ENCODE measurements at places on chromosomes 5 and 9.

GRCh38 chr5:150731669-150732242 is 27.1 kb downstream of the DCTN4 start:
- DNase-seq: no peak

- DNase-seq: no peak
These were observed 377.6 kb downstream of the BRINP1 start for GRCh38 chr9:118991366-118992285.

DNA sequence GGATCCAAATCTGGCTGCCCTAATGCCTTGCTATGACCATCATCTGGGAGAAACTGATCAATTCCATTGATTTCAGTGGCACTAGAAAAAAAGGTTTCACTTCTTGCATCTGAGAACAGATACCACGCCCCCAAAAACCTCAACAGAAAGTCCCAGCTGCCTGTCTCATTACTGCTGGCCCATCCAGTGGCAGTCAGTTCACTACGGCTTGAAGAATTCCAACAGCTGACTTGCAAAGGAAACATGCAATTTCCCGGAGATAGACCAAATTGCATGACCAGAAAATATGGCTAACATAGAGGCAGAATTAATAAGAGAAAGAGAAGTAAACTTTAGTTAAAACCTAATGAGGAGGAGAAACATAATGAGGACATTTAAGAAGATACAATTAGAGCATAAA is 48.6 kb downstream of the UGCG start:
- no peak for DNase-seq

GRCh38 chr9:108850293-108850897 is 5.4 kb downstream of the ACTL7B start:
- no peak for DNase-seq

DNA sequence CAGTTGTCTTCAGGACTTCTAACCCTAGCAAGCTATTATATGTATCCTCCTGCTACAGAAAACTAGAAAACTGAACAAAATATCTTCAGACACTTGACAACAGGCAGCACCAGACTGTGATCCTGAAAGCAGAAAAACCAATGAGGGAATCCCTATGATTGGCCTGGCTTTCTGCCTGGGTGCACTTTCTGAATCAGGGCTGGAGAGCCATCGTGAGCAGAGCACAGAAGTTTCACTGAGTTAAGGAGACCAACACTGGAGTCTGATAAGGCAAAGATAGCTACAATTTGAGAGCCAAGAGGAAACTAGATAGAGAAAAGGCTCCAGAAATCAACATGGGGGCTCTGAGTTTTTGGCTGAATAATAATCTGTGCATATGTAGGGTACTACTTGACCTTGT is 106.5 kb downstream of the FANCC start:
- DNase-seq: no peak

DNA sequence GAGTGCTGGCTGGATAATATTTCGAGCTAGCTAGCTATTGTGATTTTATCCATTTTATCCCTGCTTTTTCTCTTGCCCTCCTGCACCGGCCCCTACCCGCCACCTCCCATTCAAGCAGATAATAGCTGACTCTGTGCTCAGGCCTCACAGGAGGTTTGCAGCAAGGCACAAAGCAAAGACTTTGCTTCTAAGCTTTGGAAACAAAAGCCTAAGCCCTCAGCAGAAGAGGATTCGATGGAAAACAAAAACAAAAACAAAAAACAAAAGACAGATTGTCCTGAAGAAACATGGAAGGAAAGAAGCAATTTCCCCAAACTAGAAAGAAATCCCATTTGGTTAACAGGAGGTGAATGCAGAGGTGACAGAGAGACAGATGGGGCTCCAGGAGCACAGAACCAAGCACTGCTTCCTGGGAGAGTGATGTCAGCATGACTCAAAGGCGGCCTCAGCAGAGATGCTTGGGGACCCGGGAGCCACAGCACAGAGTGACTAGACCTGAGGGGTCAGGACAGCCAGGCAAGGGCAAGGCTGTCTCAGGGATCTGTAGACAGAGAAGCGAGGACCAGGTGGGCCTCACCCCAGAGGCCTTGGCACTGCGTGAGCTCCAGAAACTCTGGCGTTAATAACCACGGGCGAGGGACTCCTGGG is 28.4 kb downstream of the MTX3 start:
- no peak for DNase-seq

DNA sequence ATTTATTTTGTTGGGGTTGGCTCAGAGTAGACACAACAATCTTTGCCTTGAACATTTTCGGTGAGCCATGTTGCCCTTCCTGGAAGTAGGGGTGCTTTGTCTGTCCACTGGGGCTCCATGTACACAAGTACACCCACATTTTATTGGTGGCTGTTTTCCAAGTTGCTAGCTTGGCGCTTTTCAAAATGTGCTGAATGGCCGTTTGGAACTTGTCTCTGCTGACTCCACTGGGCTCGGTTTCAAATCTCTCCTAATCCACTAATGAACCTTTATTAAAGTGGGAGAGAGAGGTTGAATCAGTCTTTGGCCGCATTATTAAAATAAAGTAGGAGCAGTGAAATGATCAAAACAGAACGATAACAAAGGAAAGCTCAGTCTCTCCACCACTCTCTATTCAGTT is 64.6 kb upstream of the TAF11L2 start:
- no peak for DNase-seq

DNA sequence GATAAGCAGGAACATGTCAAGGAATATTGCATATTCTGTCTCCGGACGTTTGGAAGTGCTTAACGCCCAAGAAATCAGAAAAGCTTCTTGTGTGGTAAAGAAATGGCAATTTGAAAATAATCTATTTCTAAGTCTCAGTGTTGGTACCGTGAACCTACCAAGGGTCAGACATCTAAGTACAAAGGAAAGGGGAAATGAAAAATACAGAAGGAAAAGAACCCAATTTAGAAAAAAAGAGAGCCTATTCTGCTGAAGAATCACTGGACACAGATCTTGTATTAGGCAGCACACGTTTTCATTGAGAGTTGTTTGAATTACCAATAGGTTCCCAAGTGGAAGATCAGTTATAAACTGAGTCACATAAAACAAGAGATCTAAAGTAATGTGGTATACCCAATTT is 46.9 kb upstream of the CEP78 start:
- DNase-seq: no peak

GRCh38 chr5:77719666-77720363 is 56.3 kb downstream of the TBCA start:
- no peak for DNase-seq
